Right hindlimb (tissue), 1 donor: ENCODE measurements at places on chromosomes 7 and 10.

DNA sequence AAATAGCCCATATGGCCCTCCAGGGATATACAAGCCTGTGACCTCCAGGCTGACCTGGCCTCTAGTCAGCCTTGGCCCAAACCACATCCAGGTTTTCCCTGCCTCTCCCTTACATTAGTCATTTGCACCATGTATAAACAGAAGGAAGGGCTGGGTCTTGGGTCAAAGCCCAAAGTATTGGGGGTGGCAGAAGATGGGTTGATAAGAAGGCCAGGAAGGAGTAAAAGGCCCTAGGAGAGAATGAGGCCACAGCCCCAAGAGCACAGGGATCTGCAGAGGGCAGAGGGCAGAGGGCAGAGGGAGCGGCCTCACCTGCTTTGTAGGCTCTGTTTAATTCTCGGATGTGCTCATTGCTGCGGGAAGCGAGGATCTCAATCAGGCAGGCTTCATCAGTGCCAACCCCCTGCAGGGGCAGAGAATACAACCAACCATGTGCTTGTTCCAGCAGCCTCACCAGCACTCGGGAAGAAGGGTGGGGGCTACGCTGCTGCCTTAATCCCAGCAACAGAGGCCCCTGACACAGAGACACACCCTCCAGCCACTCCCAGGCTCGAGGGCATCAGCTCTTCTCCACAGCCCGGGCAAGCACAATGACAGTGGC lies 31.3 kb downstream of the PLAC9 start:
- no peak for DNase-seq

- no peak for DNase-seq
These were observed 234.9 kb downstream of the HGF start for GRCh38 chr7:81534996-81535395.

- DNase-seq: peak; percentile 89
These were observed 18.3 kb downstream of the LRRC20 start for GRCh38 chr10:70363971-70364771.

- DNase-seq: no peak
These were observed 16.2 kb downstream of the ATG9B start for GRCh38 chr7:151008143-151008510.

DNA sequence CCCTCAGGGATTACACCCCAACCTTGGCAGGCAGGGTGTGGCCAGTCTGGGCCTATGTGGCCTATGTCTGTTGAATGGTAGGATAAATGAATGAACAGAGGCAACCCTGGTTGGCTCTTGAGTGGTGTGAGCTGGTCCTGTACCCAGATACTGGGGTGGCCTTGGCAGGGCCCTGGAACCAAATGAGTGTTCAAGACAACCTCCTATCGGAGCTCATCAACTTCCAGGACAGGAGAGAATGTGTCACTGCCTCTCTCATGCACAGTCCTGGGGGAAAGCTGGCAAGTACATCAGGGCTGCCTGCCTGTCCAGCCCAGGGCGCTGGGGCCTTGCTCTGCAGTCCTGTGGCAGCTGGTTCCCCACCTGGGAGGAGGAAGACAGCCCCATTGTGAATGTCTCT lies 271.6 kb downstream of the CALN1 start:
- no peak for DNase-seq

DNA sequence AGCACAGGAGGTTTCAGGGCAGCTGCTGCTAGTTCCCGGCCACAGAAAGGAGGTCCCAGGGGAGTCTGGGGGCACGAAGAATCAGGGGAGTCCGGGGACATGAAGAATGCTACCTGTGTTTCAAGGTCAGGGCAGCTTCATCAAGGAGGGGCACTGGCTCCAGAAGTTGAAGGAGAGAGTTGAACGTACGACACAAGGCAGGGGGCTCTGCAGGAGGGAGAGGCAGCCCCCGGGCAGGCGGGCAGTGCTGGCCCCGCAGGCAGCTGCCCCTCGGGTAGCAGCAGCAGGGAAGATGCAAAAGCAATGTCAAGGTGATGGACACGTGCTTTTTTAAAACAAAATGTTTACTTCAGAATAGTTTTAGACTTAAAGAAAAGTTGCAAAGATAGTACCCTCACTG lies 134.7 kb upstream of the RNF32 start:
- no peak for DNase-seq

GRCh38 chr10:5565671-5566581 lies 41.2 kb downstream of the CALML3 start:
- DNase-seq: no peak

GRCh38 chr7:33276325-33276724 lies 147.0 kb downstream of the BBS9 start:
- DNase-seq: no peak

GRCh38 chr7:43325595-43325994 lies 213.1 kb downstream of the HECW1 start:
- no peak for DNase-seq

GRCh38 chr7:153939177-153939576 lies 113.0 kb upstream of the DPP6 start:
- DNase-seq: no peak

DNA sequence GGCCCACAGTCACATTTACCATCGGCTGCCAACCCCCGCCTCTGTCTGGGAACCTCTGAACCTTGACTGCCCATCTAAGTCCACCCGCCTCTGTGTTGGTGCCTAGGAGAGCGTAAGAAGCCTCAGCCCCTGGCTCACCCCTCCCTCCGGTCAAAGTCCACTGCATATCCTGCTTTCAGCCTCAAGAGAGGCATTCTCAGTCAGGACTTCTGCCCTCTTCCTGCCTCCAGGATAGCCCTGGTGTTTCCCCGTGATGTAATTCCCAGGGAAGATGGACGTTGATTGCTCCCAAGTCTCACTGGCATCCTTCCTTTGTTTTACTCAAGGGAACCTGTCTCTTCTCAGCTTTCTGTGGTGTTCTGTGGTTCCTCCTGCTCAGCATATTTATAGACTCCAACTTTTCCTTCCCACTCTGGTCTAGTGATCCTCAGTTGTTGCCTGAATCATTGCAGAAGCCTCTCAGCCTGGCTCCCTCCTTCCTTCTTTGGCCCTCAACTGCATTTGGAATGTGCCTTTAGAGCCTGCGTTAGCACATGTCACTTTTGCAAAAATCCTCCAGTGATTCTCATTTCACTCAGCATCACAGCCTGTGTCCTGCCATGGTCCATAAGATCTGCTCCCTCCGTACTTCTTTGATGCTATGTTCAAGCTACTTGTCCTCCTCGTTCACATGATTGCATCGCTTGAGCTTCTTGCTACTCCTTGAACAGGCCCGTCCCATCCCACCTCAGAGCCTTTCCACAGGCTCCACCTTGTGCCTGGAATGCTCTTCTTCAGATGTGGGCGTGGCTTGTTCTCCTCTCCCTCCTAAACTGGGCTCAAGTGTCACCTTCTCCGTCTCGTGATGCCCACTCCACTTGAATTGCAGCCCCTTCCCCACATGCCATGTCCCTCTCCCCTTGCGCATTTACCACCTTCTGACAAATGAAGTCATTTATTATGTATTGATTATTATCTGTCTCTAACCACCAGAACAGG lies 124.2 kb downstream of the PLPP4 start:
- no peak for DNase-seq
